ENCODE measurements at places on chromosomes 16 and 17. TPM values are rescaled to one million over a fixed set of nuclear protein-coding genes. Genes with fewer than 3 reads are reported as not detected.

DNA sequence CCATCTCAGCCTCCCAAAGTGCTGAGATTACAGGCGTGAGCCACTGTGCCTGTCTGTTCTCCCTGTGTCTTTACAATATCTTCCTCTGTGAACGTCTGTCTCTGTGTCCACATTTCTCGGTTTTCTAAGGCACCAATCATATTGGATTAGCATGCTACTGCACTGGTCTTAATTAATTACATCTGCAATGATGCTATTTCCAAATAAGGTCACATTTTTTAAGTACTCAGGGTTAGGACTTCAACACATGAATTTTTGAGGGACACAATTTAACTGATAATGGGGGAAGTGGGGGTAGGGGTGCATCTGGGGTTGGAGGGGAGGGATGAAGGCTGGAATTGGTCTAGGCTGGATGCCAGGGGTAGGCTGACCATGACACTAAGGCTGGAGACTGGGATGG lies 102.6 kb downstream of the N4BP1 start:
- no peak for DNase-seq

Gene ACAP1
- total RNA-seq = 4.2 TPM

DNA sequence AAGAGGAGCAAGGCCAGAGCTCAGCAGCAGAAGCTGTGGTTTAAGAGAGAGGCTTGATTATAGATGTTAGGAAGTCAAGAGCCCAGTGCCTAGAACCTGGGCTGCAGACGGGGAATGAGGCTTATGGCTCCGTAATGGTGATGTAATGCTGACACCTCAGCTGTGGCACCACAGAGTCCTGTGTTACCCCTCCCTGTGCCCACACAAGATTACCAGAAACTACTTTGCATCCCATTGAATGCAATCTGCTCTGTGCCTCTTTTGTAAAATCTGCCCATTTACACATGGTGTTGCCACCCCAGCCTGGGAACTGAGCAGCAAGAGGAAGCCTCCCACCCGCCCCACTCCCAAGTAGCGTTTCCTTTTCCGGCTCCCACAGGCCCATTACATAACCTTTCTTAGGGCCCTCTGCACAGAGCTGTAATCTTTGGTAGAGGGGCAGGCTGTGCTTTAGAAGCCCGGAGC lies 57.0 kb downstream of the PITPNC1 start:
- no peak for DNase-seq

DNA sequence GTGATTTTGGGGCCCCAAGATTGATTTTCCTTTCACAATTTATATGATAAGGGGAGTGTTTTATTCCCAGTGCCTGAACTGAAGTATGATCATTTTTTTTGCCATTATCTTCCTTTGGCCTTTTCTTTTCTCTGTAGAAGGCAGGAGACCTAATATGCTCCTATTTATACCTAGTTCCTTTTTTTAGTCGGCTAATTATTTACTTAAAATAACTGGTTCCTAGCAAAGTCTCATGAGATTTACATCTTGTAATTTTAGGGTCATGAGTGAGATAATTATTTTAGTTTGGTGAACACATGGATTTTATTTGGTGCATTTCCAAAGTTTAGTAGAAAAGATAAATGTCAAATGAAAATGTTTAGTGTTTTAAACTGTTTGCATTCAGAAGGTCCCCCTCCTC lies 24.8 kb downstream of the SEC14L1 start:
- no peak for DNase-seq

DNA sequence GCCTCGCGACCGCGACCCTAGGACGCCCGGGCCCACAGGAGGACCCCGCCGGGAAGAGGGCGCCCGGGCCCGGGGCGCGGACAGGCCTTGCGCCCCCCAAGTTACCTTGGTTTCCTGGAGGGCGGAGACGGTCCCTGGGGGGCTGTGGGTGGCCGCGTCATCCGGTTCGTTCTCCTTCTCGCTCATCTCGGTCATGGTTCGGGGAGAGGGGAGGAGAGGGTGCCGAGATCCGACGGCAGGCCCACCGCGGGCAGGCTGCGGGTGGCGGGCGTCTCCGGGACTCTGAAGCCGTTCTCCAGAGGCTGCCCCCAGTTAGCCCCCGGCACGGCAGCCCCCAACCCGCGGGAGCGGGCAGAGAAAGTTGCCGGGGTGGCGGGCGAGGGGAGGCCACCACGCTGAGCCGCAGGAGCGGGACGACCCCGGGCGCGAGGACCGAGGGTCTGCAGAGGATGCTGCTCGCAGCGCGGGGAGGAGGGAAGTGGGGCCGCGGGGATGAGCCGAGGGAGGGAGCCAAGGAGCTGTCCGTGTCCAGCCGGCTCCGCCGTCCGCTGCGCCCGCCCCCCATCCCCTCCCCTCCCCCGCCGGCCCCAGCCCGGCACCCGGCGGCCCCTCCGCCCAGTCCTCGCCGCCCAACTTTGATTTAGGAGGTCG lies at the start of gene STAC2:
Gene STAC2, minus strand, starts transcription at position 638 of the 651 bp plus-strand sequence. Its CDS starts 443 bp downstream, at position 195.
- DNase-seq = no peak

Gene IGF2BP1
- total RNA-seq = 1.0 TPM

Gene MYL4
- not detected for total RNA-seq

Gene SLC16A5
- total RNA-seq = 3.5 TPM

DNA sequence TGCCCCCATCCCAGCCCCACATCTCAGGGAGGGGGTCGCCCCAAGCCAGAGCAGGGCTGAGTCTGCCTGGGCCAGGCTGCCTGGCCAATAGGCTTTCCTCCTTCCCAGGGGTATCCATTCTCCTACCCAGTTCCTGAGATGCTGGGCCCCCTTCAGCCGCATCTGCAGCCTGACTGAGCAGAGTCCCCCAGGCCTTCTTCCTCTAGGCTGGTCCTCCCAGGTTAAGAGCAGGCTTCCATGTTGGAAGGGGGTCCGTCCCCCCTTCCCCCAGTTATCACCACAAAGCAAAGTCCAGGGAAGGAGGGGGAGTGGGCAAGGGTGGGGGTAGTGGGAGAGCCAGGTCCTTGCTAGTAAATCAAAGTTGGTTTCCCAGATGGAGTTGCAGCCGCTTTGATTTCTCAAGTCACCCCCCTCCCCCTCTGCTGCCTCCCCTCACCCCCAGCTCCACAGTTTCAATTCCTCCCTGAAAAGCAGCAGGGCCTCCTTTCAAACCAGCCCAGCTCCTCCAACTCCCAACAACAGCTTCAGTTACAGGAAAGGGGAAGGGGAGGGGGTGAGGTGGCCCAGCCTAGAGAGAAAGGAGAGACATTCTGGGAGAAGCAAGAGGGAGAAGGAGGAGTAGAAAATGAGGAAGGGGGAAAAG lies 9.5 kb upstream of the FZD2 start:
- DNase-seq = no peak

Gene RASD1
- total RNA-seq = 4.9 TPM

DNA sequence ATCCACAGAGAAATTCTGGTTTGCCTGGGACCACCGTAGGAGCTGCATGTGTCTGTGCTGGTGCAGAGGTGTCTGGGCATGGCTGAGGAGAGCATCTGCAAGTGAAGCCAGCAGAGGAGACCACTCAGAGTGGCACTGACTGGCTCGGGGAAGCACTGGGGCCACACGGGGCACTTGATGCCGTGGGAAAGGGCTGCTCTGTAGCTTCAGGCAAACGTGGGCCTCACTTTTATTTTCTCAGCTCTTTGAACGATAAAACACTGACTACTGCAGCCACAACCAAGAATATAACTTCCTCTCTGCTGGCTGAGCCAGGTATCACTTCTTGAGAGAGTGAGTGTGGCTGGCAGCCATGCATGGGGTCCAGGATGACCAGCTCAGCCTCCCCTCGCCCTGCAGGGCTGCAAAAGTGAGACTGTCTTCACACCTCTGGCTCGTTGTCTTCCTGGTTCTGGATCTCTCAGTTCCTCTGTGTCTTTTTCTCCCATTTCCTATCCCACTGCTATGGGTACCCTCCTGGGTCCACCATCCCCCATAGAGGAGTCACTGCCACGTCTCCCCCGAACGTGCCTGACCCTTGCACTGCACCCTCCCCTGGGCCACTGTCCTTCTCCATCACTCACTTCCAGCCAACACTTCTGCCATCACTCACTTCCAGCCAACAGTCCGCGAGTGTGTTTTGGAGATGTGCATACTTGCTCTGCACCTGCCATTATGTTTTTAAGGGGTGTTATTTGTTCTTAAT lies 201.4 kb upstream of the CHMP6 start:
- no peak for DNase-seq

Gene HOXB7
- 0.94 TPM for total RNA-seq

Gene OTOA
- 0.04 TPM for total RNA-seq

Gene MRPL58
- 14.7 TPM for total RNA-seq

DNA sequence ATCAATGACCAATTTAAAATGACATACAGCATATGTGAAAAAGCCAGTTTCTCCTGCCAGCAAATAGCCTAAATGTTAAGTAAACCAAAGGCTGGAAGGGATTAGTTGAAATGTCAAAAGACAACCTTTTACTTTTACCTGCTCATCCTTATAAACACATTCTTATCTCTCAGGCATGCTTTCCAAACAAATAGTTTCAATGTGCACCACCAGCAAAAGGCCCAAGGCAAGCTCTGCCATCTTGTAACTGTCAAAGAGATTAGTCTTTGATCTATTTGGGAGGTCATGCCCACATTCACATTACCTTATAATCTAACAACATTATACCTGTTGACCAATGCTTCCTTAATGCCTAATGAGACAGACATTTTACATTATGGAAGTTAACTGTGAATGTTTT lies 132.2 kb upstream of the NACA2 start:
- no peak for DNase-seq

DNA sequence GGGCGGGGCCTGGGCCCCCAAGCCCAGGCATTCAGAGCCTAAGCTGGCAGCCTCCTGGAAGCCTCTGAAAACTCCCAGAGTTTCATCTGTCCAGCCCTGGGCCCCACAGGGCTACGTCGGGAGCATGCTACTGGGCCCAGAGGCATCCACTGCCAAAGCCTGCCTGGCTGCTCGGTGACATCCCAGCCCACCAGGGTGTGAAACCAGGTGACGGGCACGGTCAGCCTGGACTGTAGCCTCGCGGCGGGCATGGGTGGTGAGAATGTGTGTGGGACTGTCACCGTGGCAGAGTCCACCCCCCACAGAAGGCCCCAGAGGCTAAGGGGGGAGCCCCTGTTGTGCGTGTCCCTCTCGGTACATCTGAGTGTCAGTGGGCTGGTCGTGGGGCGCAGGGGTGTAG lies 25.6 kb upstream of the AATK start:
- no peak for DNase-seq

Gene APOH
- total RNA-seq = 6.8 TPM

GRCh38 chr16:86931410-86931941 lies 353.1 kb downstream of the FOXL1 start:
- DNase-seq = no peak

DNA sequence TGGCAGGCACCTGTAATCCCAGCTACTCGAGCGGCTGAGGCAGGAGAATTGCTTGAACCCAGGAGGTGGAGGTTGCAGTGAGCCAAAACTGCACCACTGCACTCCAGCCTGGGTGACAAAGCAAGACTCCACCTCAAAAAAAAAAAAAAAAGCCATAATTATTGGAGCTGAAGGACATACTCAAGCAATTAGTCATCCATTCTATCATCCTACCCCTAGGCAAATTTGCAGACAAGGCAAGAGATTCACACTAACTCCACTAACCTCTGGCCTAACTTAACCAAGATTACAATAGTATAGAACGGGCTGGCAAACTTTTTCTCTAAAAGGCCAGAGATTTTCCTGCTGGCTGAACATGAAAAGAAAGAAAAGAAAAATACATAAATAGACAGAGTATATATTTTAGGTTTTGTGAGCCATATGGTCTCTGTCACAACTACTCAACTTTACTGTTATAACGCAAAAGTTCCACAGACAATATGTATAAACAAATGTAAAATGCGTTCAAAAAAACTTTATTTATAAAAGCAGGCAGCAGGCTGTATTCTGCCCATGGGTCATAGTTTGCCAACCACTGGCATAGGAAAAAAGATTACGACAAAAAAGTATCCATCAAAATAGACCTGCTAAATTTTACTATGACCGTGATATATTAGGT lies 29.7 kb downstream of the BRIP1 start:
- DNase-seq = no peak

DNA sequence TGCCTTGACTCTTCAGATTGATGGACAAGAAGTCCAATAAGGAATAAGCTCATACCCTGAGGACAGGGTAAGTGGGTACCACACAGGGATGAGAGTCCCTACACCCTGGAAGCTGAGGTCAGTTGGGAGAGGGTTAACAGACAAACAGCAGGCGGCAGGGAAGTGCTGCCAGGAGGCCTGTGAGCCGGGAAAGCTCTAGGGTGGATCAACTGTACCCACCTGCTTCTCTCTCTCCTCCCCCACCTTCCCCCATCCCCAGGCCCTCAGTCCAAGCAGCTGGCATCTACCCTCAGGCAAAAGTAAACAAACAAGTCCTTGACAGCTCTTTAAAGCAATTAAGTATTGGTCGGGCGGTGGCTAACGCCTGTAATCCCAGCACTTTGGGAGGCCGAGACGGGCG lies 20.7 kb upstream of the MYLK3 start:
- no peak for DNase-seq

Gene SIAH1
- 11.3 TPM for total RNA-seq

Gene AGRP
- total RNA-seq = not detected

DNA sequence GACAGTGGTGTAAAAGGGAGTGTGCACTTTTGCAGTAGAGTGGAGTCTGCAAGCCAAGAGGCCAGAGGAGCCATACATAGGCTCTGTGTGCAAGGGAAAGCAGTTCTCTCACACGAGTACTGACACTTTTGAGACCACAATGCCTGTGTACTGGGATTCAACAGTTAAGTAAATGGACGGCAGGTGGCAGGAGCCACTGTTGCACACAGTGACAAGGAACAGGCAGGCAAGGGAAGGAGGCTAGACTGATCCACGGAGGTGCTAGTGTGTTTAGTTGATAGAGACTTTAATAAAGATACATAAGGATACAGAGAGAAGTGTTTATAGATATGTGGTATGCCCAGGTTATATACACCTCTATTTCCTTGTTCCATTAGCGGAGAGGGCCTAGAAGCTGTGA lies 67.0 kb downstream of the MPRIP start:
- no peak for DNase-seq

Gene TANGO6
- total RNA-seq = 6.1 TPM

DNA sequence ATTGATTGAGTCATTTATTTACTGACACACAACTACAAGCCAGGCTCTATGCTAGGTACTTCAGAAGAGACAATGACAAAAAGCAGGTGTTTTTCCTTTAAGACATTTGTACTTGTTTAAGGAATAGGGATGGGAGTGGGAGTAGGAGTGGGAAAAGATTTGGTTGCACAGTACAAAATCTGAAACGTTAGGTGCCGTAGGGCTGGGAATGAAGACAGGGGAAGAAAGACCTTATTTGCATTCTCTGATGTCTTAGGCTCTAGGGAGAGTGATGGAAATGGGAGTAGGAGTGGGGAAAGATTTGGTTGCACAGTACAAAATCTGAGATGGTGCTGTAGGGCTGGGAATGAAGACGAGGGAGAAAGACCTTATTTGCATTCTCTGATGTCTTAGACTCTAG lies 28.7 kb upstream of the OR4D1 start:
- DNase-seq = no peak

Gene IL17C
- not detected for total RNA-seq

- no peak for DNase-seq
These were observed 255.3 kb upstream of the PMFBP1 start for GRCh38 chr16:72427051-72427782.

Gene TP53TG3C
- total RNA-seq = not detected

GRCh38 chr17:49511810-49512209 lies 16.7 kb downstream of the NGFR start:
- DNase-seq = no peak

Measured in pancreas (tissue), 10 donors.